ENCODE measurements at places on chromosomes 12 and 14.
A peak's percentile ranks its signal among the peaks of the same experiment; 100 is the strongest.

GRCh38 chr12:124700810-124701592 lies 133.6 kb upstream of the NCOR2 start:
- peak; percentile 82 for DNase-seq

DNA sequence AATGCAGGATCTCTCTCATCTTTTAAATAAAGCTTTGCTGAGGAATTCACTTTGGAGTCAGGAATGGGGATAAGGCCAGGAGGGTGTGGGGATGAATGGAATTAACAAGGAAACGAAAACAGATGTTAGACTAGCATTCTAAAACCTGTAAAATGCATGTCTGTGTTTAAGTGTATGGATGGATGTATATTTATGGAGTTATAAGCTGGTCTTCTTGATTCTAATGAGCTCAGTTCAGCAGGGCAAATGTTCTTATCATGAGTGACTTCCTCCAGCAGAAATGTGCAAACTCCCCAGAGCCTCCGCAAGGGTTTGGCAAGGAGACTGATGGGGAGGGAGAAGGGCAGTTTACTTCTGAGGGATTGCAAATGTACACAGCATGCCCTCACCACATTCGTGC lies 149.1 kb downstream of the NTF3 start:
- no peak for DNase-seq

- no peak for DNase-seq
These were observed 19.4 kb upstream of the PLEKHH1 start for GRCh38 chr14:67513631-67514108.

DNA sequence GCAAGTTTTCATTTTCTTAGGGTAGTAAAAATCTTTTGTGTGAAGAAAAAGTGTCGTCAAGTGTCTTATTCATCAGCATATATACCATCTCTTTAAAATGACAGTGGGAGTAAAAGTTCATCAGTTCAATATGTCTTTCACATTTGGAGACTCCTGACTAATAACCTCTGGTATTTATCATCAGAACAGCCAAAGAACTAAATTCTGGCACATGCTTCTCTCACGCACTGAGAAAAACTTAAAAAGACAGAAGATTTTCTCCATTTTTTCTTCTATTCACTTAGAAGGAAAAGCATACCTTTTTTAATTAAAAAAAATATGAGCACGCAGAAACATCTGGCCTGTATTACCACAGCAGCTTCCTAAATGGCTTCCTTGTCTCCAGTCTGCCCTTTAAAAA lies 265.7 kb downstream of the AKAP6 start:
- no peak for DNase-seq

DNA sequence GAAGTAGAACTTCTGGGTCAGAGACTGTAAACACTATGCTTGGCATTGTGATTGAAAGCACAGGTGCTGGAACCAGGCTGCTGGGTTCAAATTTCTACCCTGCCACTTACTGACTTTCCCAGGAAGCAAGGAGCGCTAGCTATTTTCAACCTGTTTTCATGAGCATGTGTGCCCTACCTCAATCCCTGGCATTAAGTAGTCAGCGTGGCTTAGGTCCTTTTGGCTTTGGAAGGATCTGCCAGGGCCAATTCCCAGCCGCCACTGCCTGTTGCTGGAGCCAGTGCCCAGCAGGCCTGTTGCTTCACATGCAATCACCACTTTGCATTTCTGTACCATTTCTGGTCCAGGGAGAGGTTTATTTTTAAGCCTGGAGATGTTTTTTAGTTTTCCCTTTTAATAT lies 196.3 kb downstream of the TRHDE start:
- no peak for DNase-seq

DNA sequence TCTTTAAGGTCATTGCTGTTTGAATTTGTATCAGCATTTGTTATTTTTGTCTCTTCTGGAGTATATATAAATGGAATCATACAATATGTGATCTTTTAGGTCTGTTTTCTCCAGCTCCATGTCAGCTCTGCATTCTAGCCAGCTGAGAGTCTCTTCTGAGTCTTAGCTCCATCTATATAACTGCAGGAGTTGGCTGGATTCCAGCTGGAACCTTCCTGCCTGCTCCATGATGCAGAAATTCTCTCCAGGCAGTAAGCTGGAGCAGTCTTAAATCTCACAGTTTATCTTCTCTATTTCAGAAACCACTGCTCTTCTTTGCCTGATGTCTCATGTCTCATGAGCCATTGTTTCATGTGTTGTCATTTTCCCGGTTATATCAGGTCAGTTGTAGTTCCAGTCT lies 827.6 kb downstream of the NRXN3 start:
- no peak for DNase-seq

DNA sequence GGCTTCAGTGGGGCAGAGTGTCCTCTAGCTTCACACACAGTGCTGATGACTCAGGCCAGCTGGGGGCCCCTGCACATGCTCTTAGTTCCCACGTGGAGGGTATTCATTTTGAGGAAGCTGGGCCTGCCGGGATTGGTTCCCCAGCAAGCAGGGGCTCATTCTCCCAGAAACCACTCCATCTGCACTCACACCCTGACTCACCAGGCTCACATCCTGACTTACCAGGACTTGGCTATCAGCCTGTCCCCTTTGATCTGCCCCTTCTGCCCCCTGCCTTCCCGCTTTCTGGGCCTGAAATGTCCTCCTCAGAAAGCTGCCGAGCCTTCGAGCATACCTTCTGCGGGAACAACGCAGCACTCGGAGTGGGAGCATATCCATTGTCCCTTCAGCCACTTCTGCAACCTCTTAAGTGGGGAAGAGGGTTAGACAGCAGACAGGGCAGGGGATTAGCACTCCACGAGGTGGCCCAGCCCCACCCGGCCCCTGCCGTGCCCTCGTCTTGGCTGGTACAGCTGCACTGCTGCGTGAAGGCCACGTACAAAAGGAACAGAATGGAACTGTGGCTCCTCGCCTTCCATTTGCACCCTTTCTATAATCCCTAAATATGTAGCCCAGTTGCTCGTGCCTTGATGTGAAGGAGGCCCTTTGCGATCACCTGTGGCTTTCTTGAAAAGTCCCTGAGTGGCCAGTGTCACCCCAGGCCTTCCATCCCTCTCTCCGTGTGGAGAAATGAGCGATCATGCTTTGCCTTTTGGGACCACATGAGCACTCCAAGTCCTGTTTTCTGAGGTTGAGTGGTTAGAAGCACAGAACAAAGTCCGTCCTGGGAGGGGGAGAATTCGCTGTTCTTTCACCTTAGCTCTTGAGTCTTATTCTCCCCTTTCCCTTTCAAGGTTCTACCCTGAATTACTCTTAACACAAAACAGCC lies 26.1 kb downstream of the TPCN1 start:
- DNase-seq = no peak

GRCh38 chr14:63248211-63248610 lies 44.0 kb downstream of the RHOJ start:
- no peak for DNase-seq

All from upper lobe of right lung (tissue), 1 donor.